ENCODE measurements at places on chromosomes 7 and 10.

GRCh38 chr7:94741179-94741578, 85.2 kb upstream of the SGCE start:
- no peak for DNase-seq

DNA sequence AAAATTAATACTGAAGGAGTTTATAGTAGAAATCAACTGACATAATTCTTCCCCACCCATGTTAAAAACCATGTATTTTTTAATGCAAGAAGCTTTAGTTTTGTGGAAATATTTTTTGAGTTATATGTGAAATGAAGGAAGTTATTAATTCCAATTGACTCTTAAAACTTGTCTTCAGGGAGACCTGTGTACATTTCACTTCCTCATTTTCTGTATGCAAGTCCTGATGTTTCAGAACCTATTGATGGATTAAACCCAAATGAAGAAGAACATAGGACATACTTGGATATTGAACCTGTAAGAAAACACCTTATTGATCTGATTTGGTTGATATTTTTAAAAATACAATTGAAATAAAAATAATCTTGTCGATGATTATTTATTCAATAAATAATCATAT, 33.3 kb downstream of the CD36 start:
- DNase-seq, result no peak

- DNase-seq, result no peak
Observed at GRCh38 chr10:125020386-125020785, 78.5 kb downstream of the ZRANB1 start.

- no peak for DNase-seq
Observed at GRCh38 chr7:78018641-78019446, 220.3 kb downstream of the PHTF2 start.
